Hematopoietic multipotent progenitor cell (in vitro differentiated cells): ENCODE measurements at places on chromosomes 4 and X. TPM values are rescaled to one million over a fixed set of nuclear protein-coding genes. Genes with fewer than 3 reads are reported as not detected.

Gene C4orf46
- total RNA-seq: 7.8 TPM

DNA sequence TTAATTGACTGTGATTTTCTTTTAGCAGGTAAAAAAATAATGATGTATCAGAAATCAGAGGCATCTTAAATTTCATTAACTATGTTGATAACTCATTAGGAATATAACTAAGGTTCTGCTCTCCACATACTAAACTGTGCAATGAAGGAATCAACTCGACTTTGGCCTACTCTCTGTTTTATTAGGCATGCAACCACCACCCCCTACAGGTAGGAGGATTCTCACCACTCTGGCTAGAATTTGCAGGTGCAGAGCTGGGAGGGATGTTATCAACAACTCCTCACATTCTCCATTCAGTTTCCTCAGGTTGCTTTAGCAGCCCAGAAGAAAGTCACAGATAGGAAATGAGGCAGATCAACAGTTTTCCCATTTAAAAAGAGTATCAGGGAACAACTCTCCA, 160.1 kb downstream of the COX18 start:
- DNase-seq: no peak

DNA sequence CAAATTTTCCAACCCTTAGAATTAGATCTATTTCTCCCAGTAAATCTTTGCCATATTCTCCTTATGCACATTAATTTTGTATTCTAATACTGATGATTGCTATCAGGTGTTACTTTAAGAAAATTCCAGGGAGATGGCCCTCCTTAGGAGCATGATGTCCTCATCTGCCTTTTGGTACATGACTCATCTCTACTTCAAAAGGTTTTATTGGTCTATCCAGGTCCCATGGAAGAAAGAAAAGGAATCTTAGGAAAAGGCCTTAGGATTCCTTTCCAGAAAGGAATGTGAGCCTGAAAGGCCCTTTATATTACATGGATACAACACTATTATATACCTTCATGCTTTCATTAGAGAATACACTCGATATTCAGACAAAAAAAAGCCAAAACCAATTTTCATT, 968.2 kb downstream of the STIM2 start:
- DNase-seq: no peak

Gene FAT4
- total RNA-seq: 3.8 TPM

Gene SPINK2
- 209 TPM for total RNA-seq

- no peak for DNase-seq
Observed at GRCh38 chr4:109559625-109559982, 442 bp upstream of the MCUB start.

DNA sequence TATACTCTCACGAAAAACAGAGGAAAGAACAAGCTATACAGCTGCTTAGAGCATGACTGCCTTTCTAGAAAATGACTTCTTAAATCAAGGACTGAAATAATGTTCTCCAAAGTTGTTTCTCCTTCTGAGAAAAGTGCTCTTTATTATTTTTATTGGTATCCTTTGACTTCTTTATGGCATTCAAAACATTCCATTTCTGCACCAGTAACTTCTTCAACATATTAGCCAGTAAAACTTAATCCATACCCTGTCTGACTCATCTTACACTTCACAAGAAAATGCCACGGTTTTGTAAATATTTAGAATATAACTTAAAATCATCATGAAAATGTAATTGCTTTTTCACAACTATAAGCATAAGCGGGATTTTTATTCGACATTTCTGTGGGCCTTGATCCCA, 180.4 kb downstream of the NR3C2 start:
- no peak for DNase-seq

Gene SLC10A4
- 2.7 TPM for total RNA-seq

DNA sequence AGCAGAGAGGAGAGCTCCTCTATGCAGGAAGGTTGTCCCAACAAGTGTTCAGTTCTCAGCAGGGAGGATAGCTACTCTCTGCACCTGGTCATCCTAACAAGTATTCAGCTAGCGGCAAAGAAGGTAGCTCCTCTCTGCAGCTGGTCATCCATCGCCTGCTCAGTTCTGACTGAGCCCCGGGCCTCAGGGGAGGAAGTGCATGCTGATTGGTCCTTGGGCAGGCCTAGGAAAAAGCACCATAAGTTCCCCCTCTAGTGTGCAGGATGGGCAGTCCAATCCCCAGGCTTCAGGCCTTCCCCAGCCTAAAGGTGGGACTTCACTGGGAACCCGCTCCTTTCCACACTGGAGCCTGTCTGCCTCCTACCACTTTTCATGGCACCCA, 4.4 kb upstream of the FBXW7 start:
- DNase-seq: no peak

DNA sequence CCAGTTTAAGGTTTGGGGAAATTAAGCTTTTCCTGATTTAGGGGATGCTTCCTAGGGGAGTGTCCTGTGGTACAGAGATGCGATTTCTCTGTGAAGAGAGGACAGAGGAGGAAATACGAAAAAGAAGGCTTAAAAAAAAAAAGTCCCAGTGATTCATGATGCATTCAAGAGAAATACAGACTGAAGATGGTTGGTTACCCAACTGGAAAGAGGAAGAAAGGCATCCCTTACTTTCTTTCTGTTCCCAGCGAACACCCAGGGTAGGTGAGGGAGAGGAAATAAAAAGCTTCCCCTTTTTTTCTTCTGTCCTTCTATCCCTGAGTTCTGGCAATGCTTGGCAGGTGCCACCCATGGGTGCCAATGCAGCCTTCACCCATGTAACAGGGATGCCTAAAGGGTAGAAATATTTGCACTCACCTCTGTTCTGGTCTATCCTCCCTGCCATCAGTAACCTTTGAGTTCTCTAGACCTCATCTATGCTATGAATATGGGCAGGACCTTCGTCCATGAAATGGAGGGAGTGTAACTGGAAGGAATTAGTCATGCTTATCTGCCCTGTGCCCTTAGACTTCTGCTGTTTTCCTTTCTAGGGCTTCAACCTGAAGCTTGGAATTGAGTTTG, 230.1 kb upstream of the GALNTL6 start:
- no peak for DNase-seq

Gene NKX6-1
- total RNA-seq: under 0.01 TPM

GRCh38 chrX:8808661-8809060, 7.5 kb upstream of the FAM9A start:
- no peak for DNase-seq

Gene EMCN
- 1.3 TPM for total RNA-seq

Gene RAB9A
- total RNA-seq: 9.4 TPM

GRCh38 chr4:110135523-110135922, 62.9 kb downstream of the ELOVL6 start:
- no peak for DNase-seq

DNA sequence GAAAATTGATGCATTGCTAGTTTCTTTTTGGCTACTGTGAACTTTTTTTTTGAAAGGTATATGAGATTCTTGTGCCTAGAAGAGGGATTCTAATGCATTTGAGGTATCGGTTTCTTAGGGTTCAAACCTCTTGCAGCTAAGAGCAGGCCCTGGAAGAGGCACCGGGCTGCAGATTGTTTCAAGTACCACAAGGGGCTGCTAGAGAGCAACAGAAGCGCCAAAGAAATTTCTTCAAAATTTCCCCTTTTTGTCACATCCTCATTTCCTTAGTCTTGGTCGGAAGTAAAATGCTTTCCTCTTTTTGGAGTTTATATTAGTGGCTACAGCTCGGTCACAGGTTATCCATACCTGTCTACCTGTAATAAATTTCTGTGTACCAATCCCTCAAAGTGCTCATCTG, 89.8 kb downstream of the PDGFRA start:
- peak; percentile 72 for DNase-seq

DNA sequence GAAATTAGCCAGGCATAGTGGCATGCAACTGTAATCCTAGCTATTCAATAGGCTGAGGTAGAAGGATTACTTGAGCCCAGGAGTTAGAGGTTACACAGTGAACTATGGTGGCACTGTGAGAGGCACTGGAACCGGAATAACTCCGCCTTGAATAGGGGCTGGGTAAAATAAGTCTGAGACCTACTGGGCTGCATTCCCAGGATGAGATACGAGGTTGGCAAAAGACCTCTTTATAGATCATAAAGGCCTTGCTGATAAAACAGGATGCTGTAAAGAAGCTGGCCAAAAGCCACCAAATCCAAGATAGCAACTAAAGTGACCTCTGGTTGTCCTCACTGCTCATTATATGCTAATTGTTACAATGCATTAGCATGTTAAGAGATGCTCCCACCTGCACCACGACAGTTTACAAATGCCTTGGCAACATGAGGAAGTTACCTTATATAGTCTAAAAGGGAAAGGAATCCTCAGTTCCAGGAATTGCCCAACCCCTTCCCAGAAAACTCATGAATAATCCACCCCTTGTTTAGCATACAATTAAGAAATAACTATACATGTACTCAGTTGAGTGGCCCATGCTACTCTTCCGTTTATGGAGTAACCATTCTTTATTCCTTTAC, 88.6 kb downstream of the CENPC start:
- no peak for DNase-seq
